ENCODE measurements at places on chromosomes 2 and 18.

GRCh38 chr2:74105413-74105812 lies 42.3 kb downstream of the BOLA3 start:
- no peak for DNase-seq

GRCh38 chr2:240369801-240370585 lies 65.5 kb upstream of the GPC1 start:
- no peak for DNase-seq

- DNase-seq = no peak
These were observed 10.1 kb downstream of the ACADL start for GRCh38 chr2:210215120-210215519.

DNA sequence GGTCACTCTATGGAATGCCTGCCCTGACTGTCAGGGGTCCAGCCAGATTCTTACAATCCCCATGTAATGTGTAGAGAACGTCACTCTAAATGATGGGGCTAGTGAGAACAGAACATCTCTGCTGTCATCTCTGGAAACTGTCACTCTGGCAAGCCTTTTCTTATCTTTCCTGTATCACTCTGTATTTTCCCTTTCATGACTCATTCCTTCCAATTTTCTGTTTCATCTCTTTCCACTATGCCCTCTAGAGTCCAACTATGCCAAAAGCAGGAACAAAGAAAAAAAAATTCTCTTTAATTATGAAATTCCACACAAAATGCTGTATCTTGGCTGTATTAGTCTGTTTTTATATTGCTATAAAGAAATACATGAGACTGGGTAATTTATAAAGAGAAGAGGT lies 608.8 kb downstream of the ADCYAP1 start:
- DNase-seq = no peak

DNA sequence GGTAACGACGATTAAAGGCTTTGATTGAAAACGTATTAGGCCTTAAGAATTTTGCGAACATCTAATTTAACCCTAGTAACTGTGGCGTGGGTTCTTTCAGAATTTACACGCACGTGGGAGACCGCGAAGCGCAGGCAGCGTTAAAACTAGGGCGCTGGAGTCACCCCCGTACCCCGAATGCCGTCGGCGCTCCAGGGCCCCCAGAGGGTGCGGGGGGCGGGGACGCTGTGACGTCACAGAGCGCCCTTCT lies 673 bp upstream of the SMCHD1 start:
- DNase-seq = peak; percentile 25

GRCh38 chr2:127138281-127138680 lies 31.3 kb upstream of the BIN1 start:
- no peak for DNase-seq

DNA sequence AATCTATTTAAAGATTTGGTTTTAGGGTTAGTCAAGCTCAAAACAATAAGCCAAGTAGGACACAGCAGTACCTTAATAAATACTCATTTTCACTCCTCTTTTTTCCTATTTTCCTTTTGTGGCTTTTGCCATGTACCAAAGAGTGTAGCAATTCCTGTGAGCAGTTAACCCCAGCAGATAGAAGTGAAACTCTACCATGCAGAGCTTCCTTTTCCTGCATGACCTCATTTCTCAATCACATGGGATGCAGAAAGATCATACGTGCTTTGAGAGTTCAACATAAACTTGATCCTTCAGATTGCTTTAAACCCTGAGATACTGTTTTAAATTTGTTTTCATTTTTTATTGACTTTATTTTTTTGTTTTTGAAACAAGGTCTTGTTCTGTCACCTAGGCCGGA lies 99.1 kb upstream of the ARHGAP15 start:
- DNase-seq = no peak

DNA sequence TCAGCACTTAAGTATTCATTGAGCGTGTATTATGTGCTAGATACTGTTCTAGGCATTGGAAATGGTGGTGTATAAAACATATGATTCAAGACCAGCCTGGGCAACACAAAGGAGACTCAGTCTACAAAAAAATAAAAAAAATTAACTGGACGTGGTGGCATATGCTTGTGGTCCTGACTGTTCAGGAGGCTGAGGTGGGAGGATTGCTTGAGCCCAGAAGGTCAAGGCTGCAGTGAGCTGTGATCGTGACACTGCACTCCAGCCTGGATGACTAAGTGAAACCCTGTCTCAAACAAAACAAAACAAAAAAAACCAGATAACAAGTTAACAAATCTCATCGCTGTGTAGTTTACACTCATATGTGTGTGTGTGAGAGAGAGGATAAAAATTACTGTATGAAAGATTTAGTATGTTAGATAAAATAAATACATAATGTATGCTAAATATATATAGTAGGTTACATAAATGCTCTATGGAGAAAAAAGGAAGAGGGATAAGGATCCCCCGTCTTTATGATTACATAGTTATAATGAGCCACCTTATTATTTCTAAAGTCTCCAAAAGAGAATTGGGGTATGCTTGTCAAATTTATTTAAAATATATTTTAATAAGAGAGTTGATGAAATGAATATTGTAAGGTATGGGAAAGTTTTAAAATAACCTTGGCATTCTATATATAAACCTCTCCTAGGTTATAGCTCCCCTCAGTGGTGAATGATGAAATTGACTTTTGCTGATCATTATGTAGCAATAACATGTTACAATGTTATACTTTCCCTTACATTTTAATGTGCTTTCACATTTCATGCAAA lies 69.2 kb downstream of the EHBP1 start:
- DNase-seq = no peak

GRCh38 chr2:6934345-6934744 lies 17.1 kb downstream of the RNF144A start:
- DNase-seq = no peak

DNA sequence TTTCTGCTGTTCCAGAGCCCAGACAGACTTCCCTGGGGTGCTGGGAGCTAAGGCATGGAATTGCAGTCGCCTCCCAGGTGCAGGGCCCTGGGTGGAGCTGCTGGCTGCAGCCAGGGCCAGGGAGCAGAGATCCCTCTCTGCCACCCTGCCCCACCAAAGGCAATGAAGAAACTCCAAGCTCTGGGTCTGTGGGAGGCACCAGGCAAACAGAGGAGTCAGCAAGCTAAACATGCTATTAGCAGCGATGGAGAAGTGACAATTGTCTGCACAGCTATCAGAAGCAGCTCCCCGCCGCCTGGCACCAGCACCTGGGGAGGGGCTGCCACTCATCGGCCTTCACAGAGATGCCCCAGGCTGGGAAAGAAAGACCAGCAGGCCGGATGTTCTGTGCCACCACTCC lies 28.0 kb upstream of the COX5B start:
- DNase-seq = no peak

DNA sequence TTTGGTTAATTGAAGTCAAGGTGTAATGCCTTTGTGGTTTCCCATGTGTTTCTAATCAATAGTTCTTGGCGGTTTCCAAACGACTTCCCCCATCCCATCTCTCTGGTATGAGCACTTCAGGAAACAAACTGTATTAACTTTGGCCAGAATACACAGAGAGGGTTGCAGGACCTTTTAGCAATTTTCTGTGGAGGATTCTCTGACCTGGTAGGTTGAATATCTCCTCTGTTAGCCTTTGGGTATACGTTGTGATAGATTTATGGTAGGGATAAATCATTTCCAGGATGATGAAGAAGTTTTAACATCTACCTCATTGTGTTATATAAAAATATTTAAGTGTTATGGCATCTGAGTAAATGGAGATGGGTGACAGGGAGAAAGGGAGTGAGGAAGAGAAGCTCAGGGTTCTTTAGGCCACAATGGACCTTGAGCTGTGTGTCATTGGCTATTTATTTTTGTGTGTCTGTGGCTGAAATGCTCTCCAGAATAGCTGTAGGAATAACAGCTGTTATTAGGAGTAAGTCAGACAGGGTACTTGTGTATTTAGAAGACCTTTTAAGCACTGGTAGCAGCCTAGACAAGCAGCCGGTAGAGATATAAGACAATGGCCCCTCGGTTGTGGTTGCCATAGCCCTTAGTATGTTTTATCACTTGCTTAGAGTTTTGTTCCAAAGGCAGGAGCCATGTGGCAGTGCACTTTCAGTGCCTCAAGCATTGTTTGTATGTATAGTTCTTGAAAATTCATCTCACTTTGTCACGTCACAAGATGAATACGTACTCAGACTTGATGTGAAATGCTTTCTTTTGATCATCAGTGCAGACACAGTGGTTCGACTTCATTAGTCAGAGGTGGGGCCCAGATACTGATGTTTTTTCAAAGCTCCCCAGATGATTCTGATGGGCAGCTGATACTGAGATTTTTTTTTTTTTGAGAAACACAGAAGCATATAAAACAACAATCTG lies 91.1 kb downstream of the FMNL2 start:
- DNase-seq = no peak

DNA sequence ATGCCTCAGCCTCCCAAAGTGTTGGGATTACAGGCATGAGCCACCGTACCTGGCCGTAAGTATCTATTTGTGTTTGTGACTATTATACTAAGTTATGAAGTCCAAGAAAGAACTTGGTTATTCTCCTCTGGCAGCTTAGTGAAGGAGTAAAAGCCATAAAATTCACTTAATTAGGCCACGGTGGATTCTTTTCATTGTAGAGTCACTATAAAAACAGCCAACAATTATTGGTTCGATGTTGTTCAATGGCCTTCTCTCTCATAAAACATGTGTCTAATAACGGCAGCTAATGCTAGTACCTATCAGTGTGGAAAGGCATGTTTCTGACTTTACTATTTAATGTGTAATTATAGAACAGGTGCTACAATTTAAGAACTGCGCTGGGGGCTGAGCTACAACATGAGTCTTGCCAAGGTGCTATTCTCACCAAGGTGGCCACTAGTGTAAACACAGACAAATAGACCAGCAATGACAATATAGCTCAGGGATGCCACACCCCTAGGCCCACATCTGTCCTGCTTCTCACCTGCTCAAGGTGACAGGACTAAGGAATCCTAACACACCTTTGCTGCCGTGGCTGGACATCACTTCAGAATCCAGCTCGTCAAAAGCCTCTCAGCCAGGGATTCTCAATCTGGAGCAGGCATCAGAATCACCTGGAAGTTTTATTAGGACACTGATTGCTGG lies 17.2 kb downstream of the ATP8B1 start:
- DNase-seq = no peak

- DNase-seq = no peak
These were observed 90.3 kb downstream of the PIK3C3 start for GRCh38 chr18:42045346-42045745.

DNA sequence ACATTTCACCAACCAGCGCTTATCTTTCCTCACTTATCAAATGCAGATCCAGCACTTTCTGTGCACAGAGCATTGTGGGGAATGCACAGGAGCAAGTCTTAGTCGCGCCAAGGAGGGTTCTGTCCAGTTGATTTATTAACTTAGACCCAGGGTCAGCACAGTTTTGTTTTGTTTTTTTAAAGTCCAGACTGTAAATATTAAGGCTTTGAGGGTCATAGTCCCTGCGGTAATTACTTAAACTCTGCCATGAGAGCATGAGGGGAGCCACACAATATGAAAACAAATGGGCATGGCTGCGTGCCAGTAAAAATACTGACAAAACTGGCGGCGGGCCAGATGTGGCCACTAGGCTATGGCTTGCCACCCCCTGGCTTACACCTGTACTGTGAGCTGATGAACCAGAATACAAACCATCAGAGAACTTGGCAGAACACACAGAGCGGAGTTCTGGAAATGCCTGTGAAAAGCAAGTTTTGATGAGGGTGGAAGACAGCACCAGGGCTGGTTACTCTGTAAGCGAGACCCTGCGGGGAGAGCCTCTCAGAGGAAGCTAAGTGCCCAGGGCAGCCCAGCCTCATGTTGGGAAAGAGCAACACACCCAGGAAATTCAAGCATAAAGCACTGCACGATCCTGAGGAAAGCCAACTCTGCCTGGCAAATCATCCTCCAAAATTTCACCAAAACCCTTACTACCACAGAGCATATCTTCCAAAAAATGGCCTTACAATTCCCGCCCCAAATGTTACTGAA lies 43.6 kb downstream of the L3MBTL4 start:
- no peak for DNase-seq

- DNase-seq = no peak
These were observed 360.9 kb upstream of the ACVR2A start for GRCh38 chr2:147483911-147484310.

DNA sequence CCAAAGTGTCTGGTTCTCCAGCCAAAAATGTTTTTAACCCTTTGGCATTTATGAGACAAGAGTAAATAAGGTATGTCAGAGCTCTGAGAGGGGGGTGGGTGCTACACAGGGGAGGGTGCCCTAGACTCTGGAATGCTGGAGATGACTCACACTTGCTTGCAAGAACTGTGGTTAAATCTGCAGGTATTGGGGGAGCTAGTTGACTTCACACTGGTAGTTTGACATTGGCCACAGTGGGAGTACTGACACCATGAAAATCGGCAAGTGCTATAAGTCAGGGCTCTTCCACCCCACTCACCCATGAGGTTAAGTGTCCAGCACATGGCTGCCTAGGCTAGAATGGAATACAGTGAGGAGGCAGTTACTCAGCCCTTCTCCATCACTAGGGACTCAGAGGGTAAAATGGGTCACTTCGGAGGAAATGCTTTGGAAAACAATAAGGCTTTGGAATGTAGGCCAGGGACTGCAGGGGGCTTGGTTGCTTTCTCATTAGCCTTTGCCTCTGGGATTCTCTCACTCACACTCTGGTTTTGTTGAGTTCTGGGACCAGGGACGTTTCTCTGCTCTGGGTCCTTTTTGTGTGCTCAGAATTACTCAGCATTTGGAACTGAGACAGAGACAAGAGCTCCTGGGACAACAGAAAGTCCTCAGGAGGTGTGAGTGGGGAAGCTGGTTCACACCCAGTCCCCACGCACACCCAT lies 91.6 kb downstream of the ACKR3 start:
- no peak for DNase-seq

DNA sequence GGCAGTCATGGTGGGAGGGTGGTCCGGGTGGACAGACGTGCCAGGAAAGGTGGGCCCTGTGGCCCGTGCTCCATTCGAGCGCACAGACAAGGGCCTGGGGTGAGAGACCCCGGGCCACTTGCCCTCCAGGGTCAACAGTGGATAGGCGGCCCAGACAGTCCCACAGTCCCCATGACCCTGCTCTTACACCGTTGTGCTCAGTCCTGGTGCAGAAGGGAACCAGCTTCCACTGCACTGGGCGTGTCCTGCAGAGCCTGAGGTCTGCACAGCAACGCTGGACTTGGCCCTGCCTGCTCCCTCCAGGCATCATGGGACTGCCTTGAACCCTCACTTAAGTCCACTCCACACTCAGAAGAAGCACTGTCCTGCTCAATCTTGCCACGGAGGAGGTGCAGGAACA lies 52.0 kb downstream of the PXDN start:
- no peak for DNase-seq

DNA sequence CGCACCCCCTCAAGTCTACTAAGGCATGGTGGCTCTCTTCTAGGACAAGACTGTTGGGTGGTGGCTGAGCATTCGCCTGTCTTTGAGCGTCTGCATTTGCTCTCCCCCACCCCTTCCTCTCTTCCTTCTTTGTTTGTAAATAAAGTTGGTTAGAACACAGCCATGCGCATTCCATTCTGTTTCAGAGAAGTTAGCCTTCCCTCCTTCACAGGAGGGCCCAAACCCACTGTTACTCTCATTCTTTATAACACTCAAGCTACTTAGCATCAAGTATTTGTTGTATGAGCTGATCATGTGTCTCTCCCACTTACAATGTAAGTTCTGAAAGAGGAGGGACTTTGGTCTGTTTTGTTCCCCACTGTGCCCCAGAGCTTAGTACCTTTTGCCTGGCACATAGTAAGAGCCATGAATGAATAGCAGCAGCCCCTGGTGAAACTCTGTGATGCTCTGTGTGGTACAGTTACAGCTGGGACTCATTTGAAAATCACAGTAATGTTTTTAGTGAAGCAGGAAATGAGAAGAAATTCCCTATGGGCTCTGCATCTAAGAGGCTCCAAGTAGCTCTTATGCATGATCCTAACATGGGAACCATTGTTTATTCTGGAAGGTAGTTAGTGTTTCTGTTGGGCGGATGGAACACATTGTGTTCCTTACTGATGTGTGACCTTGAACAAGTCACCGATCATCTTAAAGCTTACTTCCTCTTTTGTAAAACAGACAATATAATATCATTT lies 7.7 kb downstream of the MGAT5 start:
- DNase-seq = no peak
